Activated naive CD4-positive, alpha-beta T cell treated with Interleukin-2 at 50 U/mL for 16 hours (primary cell): ENCODE measurements at places on chromosomes 12 and 14.

- no peak for DNase-seq
These were observed 203.6 kb upstream of the PRICKLE1 start for GRCh38 chr12:42793166-42793565.

DNA sequence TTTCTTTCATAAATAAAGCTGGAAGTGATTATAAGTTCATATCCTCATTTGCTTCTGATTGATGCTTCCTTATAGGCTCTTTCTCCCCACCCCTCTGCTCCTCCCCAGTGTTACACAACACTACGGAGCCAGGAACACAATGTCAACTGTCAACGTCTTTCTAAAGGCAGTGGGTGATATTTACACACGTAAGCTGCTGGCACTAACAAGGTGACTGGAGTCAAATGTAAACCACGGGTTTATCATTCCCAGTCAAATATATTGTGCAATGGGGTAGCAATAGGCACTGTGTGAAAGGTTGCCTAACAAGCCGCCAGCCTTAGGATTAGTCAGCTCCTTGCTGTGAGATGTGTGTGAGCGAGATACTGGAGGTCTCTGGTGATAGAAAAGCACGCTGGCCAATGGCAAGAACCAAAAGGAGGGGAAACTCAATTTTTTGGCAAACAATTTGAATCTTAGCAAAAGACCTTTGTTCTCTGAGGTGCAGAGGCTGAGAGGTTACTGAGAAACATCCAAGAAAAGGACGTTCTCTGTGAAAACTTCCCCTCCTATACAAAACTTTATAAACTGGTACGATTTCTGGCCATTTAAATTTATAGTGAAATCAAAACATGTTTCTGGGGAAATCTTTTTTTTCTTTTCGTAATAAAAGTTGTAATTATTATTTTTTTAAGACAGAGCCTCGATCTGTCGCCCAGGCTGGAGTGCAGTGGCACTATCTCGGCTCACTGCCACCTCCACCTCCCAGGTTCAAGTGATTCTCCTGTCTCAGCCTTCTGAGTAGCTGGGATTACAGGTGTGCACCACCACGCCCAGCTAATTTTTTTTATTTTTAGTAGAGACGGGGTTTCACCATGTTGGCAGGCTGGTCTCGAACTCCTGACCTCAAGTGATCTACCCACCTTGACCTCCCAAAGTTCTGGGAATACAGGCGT lies 22.3 kb upstream of the HECTD1 start:
- DNase-seq = no peak

DNA sequence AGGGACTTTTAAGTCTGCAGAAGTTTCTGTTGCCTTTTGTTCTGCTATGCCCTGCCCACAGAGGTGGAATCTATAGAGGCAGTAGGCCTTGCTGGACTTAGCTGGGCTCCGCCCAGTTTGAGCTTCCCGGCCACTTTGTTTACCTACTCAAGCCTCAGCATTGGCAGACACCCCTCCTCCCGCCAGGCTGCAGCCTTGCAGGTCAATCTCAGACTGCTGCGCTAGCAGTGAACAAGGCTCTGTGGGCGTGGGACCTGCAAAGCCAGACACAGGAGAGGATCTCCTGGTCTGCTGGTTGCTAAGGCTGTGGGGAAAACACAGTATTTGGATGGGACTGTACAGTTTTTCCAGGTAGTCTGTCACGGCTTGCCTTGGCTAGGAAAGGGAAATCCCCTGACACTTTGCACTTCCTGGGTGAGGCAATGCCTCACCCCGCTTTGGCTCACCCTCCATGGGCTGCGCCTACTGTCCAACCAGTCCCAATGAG lies 43.7 kb downstream of the CCDC59 start:
- DNase-seq = no peak

- no peak for DNase-seq
These were observed 15.0 kb downstream of the AKT1 start for GRCh38 chr14:104780513-104781030.

GRCh38 chr14:73057944-73058223 lies 450 bp upstream of the RBM25 start:
- DNase-seq = no peak
